ENCODE measurements at places on chromosomes 5 and 9. TPM values are rescaled to one million over a fixed set of nuclear protein-coding genes. Genes with fewer than 3 reads are reported as not detected.

- no peak for DNase-seq
These were observed 698 bp upstream of the CACNA1B start for GRCh38 chr9:137876781-137877386.

DNA sequence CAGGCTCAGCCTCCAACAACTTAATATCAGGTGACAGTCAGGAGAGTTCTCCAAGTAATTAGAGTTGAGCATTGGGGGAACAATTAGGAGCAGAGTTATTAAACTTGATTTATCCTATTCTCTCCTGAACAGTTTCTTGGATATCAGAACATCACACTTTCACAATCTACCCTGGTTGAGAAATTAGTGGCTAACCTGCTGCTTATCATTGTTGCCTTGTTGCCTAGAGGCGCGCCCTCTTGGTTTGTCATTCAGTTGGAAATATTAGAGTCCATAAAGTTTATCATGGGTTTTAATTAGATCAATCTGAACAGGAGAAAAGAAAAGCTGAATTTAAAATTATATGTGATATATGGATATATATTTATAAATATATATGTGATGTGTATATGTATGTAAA lies 291.1 kb downstream of the CCDC171 start:
- DNase-seq = no peak

DNA sequence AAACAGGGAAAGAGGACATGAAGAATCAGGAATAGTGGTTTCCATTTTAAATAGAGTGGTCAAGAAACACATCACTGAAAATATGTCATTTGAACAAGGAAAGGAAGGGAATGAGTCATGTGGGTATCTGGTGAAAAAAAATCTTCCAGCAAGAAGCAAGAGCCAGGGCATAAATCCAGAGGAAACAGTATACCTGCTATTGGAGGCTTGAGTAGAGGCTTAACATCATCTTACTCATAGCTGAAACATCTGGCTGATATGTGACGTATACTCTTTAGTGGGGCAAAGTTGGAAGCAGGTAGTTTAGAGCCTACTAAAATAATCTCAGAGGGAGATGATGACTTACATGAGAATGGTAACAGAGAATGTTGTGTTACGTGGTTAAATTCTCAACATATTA lies 517.2 kb downstream of the CAAP1 start:
- no peak for DNase-seq

DNA sequence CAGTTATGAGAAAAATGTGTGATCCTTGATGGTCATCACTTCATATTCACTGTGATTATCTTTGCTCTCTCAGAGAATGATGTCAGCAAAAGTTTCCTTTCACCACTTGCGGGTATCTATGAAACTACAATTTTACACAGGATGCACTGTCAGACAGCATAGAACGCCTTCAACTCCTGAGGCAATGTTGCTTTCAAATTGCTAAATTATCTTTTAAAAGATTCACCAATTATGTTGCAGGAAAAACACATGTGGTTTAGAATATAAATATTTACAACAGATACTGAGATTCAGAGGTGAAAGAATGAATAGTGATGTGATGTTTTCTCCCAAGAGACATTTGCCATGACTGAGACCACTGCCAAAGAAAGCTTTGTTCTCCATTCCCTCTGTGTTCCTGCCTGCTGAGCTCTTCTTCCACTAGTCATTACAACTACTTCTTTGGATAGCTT lies 879.8 kb upstream of the DMAC1 start:
- no peak for DNase-seq

DNA sequence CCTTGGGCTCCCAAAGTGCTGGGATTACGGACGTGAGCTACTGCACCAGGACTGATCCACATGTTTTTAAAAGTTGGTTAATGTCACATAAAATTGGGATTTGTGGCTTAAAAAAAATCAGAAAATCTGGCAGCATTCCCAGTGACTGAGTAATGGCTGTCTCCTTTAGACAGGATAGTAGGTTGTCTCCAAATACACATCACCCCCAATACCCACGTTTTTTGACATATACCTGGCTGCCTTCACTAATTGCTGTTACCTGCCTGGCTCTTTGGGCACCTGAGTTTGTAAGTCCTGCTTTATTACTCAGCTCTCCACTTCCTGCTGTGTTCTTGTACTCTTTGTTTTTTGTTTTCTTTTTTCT lies 84.8 kb downstream of the KDM4C start:
- DNase-seq = peak; percentile 60

- peak; percentile 96 for DNase-seq
These were observed 14.9 kb downstream of the SPAAR start for GRCh38 chr9:35923927-35924763.

Gene ABLIM3
- 75.5 TPM for total RNA-seq

Gene FOXD4L6
- not detected for total RNA-seq

Gene MED10
- 19.6 TPM for total RNA-seq

Gene ACSL6
- total RNA-seq = not detected

All from LHCN-M2 (cell line).